ENCODE measurements at places on chromosomes 6 and 20. TPM values are rescaled to one million over a fixed set of nuclear protein-coding genes. Genes with fewer than 3 reads are reported as not detected.

Gene GATA5
- total RNA-seq = 0.69 TPM

Gene FAM209B
- not detected for total RNA-seq

Gene MED20
- total RNA-seq = 14.8 TPM

Gene TRAM2
- 19.6 TPM for total RNA-seq

Gene CD24
- 281 TPM for total RNA-seq

Gene POU5F1
- total RNA-seq = 3.2 TPM

Gene TCP11
- not detected for total RNA-seq

Gene ECT2L
- total RNA-seq = not detected

Gene CLPSL1
- total RNA-seq = not detected
